ENCODE measurements at places on chromosomes 4 and X. TPM values are rescaled to one million over a fixed set of nuclear protein-coding genes. Genes with fewer than 3 reads are reported as not detected.

TMPRSS11A gene
- polyA plus RNA-seq: 0.09 TPM

DNA sequence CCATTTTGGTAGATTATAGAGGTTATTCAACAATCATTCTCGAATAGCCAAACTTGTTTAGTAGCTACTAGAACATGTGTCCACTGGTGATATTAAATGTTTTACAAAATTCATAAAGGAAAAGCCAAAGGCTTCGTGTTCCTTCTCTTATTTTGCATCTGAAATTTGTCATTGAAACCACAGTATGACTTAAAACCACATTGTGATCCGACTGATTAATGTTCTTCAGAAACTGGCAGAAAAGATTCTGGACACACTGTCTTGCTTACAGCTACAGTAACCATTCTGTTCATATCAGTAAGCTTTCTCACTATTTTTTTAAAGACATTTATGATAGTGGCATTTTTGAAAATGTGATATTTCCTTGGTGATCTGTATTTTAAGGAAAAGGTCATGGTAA, 2.6 kb upstream of the SMARCA1 start:
- no peak for DNase-seq

GRCh38 chr4:40924793-40925117, 175.0 kb downstream of the NSUN7 start:
- no peak for DNase-seq

DNA sequence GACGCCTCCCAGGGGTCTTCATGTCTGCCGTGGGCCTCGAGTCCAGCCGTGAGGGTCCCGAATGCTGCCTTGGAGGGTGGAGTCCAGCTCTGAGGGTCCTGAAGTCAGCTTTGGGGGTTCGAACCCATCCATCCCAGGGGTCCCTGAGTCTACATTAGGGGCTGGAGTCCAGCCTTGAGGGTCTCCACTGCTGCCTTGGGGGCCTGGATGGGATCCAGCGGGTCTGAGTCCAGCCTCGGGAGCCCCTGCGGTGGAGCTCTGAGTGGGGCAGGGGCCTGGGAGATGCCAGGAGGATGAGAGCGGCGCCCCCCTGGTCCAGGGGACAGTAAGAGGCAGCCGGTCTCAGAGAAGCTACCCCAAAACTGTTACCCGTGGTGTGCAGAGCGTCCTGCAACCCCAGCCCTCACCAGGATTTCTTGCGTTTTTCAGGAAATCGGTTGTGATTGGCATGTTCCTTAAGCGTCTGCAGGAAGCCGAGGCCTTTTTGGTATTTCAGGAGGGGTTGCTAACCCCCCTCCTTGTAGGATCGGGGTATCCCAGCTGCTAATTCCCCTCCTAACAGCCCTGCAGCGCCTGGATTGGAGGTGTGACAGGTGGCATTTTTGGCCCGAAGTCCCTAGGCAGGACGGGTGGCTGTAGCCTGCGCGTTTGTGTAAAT, 1.7 kb upstream of the GTPBP6 start:
- DNase-seq: no peak

DNA sequence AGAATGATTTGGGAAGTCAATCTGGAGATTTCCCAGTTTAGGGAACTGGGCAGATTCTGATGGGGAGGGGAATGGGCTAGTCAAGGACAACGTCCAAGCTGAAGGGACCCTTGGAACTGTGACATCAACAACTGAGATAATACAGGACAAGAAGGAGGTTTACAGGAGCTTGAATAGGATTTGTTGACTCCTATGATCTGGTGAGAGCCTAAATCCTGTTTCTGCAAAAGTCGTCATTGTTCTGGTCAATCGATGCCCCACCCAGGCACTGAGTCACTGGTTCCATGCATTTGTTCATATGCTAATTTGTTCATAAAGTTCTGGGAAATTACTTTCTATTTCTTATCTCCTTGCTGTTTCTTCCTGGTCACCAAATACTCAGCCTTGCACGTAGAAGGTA, 15.3 kb upstream of the PDGFRA start:
- DNase-seq: no peak

CNKSR2 gene
- 11.7 TPM for polyA plus RNA-seq

CHRDL1 gene
- polyA plus RNA-seq: 6.5 TPM

Data from right lung (tissue), 10 donors.